Stimulated activated CD4-positive, alpha-beta T cell treated with anti-CD3 and anti-CD28 coated beads, Interleukin-1b, Interleukin-23, amount 100 ng/mL, for 48 hours (primary cell): ENCODE measurements at places on chromosomes 2 and 18.

DNA sequence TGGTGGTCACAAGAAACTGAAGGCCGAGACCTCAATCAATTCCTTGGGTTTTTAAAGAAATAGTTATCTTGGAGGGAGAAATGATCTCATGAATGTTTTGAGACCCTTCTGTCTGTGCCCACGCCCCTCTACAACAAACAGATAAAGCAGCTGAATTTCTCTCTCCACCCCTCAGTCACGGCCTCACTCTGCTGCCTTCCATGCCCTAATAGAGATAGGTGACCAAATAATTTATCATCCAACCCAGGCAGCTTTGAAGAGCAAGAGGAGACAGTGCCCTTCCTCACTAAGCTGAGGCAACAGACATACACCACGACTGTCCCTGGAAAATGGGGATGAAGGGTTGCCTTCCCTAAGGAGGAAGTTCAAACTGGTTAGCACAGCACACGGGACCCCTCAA, 71.2 kb downstream of the LBH start:
- no peak for DNase-seq

GRCh38 chr2:20525041-20526035, 78.5 kb downstream of the RHOB start:
- no peak for DNase-seq

DNA sequence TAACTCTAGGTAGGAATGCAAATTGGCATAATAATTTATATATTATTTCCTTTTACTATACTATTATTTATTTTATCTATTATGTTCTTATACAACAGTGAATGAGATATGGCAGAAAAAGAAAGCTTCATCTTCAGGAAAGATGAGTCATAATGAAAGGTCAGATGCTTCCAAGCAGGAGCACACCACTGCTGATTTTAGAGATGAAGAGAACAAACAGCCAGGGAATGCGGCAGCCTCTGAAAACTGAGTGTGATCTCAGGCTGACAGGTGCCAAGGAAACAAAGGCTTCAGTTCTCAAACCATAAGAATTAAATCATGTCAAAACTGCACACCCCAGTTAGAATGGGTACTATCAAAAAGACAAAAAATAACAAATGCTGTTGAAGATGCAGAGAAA, 149.0 kb downstream of the CCDC178 start:
- DNase-seq = no peak

GRCh38 chr2:226031647-226032501, 632.4 kb downstream of the NYAP2 start:
- peak; percentile 54 for DNase-seq

DNA sequence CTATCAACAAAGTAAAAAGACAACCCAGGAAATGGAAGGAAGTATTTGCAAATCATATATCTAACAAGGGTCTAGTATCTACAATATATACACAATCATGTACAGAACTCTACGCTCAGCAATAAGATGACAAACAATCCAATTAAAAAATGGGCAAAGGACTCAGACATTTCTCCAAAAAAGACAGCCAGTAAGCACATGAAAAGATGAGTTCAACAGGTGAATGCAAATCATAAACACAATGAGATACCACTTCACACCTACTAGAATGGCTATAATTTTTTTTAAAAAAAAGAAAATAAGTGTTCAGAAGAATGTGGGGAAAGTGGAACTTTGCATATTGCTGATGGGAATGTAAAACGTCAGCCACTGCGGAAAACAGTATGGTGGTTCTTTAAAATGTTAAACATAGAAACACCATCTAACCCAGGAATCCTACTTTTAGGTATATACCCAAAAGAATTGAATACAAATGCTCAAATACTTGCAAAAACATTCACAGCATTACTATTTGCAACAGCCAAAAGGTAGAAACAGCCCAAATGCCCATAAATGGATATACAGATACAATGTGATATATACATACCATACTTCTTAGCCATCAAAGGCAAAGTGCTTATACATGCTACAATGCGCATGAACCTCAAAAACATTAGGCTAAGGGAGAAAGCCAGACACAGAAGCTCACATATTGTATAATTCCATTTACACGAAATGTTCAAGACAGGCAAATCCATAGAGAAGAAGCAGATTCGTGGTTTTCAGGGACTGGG, 121.2 kb downstream of the CABYR start:
- DNase-seq = no peak

GRCh38 chr2:180699657-180700361, 280.6 kb upstream of the UBE2E3 start:
- DNase-seq = no peak

- no peak for DNase-seq
Observed at GRCh38 chr2:227939271-227940027, 68.0 kb downstream of the DAW1 start.

- no peak for DNase-seq
Observed at GRCh38 chr2:200278694-200279316, 27.7 kb upstream of the SPATS2L start.

GRCh38 chr2:9771481-9772017, 71.7 kb upstream of the TAF1B start:
- no peak for DNase-seq

- no peak for DNase-seq
Observed at GRCh38 chr18:21833604-21834298, 93.2 kb downstream of the MIB1 start.

DNA sequence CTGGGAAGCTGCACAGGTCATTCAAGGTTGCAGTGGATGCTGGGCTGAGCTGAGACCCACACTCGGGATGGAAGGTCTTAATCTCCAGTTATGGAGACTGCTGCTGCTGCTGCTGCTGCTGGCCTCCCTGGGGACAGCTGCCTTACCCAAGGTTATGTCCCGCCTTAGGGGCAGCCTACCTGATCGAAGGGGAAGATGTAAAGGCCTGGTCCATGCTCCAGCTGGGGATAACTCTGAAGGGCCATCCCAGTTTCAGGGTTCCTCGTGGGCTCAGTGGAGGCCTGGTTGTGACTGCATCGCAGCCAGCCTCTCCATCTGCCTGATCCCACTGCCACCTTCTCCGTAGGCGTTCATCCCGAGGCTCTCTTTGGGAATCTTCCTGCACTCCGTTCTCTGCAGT, 33.0 kb downstream of the RHOB start:
- no peak for DNase-seq

DNA sequence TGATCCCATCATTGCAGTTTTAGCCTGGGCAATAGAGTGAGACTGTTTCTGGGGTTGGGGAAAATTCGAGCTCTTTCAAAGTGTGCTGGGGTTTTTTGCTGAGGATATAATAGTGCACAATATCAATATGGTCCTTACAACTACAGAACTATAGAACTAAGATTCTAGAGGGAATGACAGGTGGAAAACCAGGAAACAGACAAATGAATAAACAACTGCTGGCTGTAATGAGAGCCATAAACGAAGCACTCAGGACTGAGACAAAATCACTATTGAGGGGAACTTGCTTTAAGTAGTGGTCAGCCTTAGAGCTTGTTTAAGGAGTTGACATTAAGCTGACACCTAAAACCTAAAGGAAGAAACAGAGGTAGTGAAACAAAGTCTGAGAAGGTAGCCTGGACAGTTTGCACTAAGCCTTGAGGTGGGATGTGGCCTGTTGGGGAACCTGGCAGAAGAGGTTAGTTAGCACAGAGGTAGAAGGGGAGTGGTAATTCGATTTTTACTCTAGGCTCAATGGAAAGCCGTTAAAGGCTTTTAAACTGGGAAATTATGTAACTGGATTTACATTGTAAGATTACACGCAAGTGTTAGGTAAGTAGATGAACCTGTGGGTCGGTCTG, 33.8 kb downstream of the LCLAT1 start:
- DNase-seq = no peak

- no peak for DNase-seq
Observed at GRCh38 chr2:146260551-146260950, 1584.3 kb upstream of the ACVR2A start.

- no peak for DNase-seq
Observed at GRCh38 chr18:30150586-30151250, 891.8 kb downstream of the DSC3 start.

GRCh38 chr2:67877301-67877700, 185.5 kb downstream of the C1D start:
- DNase-seq = no peak
